Left kidney (tissue), 8 donors: ENCODE measurements at places on chromosomes 7 and 10. TPM values are rescaled to one million over a fixed set of nuclear protein-coding genes. Genes with fewer than 3 reads are reported as not detected.

The AMPH gene
- polyA plus RNA-seq, result 20.0 TPM

The DLD gene
- polyA plus RNA-seq, result 127 TPM

The SFTPA1 gene
- not detected for polyA plus RNA-seq

The ST7 gene
- polyA plus RNA-seq, result 26.9 TPM

The ACTL6B gene
- not detected for polyA plus RNA-seq

The ICA1 gene
- polyA plus RNA-seq, result 38.2 TPM

The SEC31B gene
- polyA plus RNA-seq, result 29.6 TPM

The RAPGEF5 gene
- polyA plus RNA-seq, result 37.6 TPM

The PDK4 gene
- 17.4 TPM for polyA plus RNA-seq

GRCh38 chr7:47724335-47724982 lies 142.5 kb upstream of the TNS3 start:
- no peak for DNase-seq

DNA sequence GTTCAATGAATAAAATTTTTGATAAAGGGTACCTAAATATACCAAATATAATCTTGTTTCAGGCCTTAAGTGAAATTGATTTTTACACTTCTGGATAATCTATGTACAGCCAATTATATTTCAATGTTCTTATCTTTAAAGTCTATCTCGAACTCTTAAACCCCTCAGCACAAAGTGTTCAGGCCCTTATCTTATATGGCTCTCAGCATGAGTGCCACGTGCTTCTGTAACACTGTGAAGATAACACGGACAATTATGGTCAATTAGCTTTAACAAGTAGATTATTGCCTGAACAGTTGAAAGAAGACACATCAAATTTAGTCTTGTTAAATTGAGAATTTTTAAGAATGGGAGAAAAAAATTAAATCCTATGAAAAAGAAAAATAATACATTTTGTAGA lies 40.4 kb upstream of the DMTF1 start:
- DNase-seq, result no peak

DNA sequence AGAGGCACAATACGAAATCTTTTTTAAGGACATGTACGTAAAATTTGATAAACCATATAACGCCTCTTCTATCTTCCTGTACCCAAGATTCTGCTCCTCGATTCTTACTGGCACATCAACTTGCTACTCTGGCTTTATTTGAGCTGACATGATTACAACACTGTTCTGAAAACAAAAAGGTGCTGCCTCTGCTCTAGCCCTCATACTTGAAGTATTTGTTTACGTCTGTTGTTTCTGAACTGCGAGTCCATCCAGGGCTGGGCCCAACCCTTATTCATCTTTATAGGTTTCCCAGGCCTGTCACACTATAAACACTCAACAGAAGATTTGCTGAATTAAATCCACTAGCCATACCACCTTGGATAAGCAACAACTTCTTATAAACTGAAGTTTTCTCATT lies 96.2 kb upstream of the SVIL start:
- DNase-seq, result no peak

- DNase-seq, result no peak
Measured at GRCh38 chr10:78645975-78646374, 422.8 kb upstream of the ZMIZ1 start.

DNA sequence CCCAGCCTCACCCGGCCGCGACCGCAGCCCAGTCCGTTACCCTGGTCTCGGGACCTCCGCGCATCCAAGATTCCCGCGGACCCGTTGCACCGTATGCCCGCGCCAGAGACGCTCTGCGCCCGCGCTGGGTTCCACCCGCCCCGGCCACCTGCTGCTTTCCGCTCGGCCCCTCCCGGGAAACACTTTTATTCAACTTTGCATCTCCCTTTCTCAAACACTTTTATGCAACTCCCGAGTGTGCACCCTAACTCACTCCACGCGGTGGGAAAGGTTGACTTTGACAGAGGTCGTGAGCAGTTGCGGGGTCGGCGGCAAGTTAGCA lies at the start of gene ODAD2:
TSS of gene ODAD2 (minus strand) at position 126 of the 322 bp plus-strand sequence. CDS start 3,937 bp downstream, outside the sequence.
- no peak for DNase-seq

DNA sequence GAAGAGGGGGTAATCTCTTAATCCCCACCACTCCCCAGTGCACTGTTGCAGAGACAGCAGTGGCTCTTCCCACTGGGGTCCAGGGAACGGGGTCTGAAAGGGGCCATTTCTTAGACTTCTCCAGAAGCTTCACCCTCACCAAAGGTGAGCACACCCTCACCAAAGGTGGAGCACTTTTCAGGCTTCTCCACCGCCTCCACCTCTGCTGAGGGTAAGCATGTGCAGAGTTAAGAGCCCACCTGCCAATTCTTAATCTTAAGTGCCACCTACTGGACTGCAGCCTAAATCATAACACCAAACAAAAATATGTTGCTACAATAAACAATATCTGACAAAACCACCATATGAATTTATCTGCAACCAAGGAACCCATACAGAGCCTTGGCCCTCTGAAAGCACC lies 27.0 kb downstream of the SNX13 start:
- no peak for DNase-seq

DNA sequence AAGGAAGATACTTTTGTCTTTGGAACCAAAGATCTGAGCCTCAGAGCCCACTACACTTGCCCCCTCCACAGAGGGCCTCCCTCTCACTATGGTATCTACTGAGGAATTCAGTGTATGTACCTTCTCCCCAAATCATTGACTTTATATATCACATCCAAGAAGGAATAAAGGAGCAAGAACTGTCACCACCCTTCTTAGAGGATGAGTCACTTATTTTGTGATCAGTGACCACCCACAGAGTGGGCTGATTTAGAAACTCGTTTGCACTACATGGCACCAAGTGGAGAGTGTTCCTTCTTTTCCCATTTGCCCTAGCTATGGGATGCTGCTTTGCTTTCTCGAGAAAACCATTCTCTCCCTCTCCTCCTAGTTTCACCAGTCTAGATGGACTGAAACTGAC lies 5.7 kb downstream of the TMEM243 start:
- DNase-seq, result no peak

- no peak for DNase-seq
Measured at GRCh38 chr7:79528421-79528820, 75.0 kb upstream of the MAGI2 start.

DNA sequence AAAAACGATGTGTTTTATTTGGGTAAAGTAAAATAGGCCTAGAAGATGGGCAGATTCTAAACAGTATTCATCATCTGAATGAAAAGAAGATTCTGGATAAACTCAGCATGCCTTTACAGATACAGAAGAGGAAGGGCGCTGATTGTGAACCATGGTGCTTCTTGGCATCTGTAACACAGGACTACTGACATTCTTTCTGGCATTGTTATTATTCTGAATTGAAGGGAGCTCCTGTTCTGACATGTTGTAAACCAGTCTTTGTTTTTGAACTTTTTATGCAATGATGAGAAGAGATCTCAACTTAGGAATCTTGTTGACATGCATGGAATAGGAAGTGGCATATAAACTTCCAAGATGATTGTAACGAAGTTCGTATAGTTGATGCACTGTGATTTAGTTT lies 13.5 kb downstream of the RPA3 start:
- DNase-seq, result no peak

DNA sequence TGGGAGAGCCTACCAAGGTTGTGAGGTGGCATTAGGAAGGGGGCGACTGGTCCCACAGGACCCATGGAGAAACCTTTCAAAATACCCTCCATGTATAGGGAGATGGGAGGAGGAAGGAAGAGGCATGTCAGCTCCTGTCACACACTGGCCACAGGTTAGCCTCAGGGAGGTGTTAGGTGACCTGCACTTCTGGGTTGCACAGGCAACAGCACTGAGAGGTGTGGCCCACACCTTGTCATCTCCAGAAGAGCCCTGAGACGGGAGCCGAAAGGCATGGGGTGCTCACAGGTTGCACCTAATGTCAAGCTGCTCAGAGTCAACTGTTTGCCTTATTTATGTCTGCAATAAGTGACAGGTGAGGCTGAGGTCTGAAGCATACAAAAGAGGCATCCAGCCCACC lies 14.6 kb upstream of the USP6NL start:
- DNase-seq, result no peak

- no peak for DNase-seq
Measured at GRCh38 chr10:124288486-124288885, 130.2 kb downstream of the OAT start.

GRCh38 chr10:73465978-73466726 lies 29.7 kb downstream of the PPP3CB start:
- DNase-seq, result no peak

DNA sequence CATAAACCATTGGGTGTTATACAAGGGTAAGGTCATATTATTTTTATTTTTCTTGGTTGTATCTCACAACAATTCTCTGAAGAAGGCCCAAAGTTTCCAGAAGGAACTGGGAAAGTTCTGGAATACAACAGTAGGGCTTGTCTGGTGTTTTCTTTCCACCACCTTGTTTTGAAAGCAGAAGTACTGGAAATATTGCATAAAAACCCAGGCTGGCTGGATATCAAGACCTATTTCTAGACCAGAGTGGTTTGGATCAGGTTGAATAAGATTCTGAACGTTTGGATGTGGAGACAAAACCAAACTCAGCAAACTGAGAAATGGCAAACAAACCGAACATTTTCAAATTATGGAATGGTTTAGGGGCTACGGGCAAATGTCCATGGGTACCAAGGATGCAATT lies 182.6 kb upstream of the FZD8 start:
- no peak for DNase-seq

DNA sequence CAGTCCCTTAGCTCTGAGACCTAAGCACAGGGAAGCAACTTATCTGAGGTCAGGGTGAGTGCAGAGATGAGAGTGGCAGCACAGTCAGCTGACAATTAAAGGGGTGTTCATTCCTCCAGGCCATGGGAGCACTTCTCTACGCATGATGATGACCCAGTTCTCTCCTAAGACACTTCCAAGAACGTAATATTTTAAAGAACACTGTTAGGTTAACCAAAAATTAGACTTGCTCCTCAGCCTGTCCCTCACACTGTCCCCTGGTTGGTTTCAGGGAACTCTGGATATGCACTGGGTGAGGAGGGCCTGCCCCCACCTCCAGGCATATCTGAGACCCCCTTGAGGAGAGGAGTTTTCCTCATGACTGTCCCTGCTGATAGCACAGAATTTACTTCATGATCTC lies 767.5 kb downstream of the GRID1 start:
- DNase-seq, result no peak

DNA sequence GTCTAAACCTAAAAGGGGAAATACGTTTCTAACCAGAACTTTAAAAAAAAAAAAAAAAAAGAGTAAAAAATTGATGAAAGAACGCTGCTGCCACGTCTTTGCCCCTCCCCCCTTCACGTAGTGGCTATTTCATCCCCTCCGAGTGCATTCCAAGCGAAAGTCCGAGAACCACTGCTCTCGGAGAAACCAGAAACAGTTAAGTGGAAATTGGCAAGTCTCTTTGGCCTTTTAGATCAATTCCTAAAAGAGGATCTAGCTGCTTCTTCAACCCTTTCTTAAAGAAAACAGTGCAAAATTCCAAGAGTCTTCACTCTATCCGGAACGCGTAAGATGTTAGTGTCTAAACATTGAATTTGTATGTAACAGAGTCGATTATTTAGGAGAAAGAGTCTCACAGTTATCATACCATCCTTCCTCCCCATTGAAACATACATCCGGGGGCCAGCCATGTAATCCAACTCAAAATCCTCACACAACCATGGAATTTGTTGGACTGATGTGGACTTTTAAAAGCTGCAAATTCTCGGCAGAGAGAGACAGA lies 1.1 kb downstream of the P4HA1 start:
- peak; percentile 80 for DNase-seq

- DNase-seq, result no peak
Measured at GRCh38 chr7:137961200-137962177, 40.4 kb downstream of the CREB3L2 start.

GRCh38 chr7:130917669-130918128 lies 183.7 kb upstream of the KLF14 start:
- no peak for DNase-seq

GRCh38 chr10:70145666-70146488 lies 623 bp downstream of the TYSND1 start:
- peak; percentile 59 for DNase-seq

DNA sequence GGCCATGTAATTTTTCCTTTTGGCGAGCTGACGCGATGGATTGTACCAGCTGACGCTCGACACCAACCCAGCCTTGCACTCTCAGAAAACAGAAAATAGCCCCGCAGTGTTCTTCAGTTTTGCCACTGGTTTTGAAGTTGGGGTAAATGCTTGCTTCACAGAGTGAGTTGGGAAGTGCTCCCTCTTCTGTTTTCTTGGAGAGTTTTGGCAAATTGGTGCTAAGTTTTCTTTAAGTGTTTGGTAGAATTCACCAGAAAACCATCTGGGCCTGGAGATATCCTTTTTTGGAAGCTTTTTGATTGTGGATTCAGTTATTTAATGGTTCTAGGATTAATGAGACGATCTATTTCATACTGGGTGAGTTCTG lies 252.8 kb downstream of the ELFN1 start:
- DNase-seq, result no peak

DNA sequence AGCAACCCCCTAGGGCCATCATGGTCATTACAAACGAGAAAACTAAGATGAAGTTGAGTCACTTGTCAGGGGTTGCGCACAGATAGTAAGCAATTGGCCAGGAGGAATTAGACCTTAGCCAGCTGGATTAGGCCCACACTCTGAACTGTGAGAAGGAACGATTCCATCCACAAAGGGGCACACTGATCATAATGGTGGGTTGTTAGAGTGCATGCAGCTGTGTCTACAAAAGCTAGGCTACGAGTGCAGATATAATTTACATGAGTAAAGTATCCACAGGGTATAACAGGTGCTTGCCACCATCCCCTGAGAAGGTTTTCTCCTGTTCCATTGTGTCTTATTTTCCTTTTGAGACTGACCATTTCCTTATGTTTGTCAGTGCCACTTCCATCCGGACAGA lies 16.6 kb upstream of the FAM170B start:
- no peak for DNase-seq

DNA sequence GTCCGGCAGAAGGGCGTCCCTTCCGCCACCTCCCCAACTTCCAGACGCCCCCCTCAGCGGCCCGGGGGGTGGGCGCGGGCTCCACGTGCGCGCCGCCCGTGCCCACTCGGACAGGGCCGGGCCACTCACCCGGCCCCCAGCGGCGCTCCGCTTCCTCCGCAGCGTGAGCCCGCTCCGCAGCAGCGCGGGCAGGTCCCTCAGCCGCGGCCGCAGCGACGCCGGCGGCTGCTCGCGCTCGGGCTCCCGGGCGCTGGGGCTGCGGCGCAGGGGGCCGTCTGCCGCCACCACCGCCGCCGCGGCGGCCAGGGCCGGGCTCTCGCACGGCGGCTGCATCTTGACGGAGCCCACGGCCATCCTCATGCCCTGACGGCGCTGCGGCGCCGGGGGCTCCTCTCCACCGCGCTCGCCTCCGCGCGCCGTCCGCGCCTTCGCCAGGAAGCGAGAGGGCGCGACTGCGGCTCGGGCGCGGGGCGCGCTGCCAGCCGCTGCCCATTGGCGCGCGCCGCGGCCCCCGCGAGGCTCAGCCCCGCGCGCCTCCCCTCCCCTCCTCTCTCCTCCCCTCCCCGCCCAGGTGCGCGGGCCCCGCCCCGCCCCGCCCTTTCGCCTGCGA lies at the start of gene RAPGEF5:
TSS of gene RAPGEF5 (minus strand) at position 454 of the 610 bp plus-strand sequence. CDS start at position 360, 94 bp downstream.
- no peak for DNase-seq

- DNase-seq, result no peak
Measured at GRCh38 chr7:133871757-133872156, 255.4 kb upstream of the LRGUK start.
